Stimulated activated CD8-positive, alpha-beta memory T cell treated with anti-CD3 and anti-CD28 coated beads, Interleukin-15, amount 100 ng/mL, for 48 hours (primary cell): ENCODE measurements at places on chromosomes 2 and 18.

DNA sequence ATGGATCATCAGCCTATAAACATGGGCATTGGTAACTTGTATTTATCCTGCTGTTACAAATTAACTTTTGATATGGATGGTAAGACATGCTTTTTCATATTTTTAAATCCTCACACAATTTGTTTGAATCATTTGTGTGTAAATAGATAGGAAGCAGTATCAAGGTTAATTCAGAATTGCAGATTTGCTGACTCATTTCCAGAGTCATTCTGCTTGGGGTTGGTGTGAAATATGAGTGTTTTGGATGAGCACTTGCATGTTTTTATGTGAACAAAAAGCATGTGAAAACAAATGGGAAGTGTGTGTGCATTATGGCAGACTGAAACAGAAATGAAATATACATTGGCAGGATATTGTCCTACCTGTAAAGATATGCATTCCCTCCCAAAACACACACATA is 11.8 kb downstream of the CCDC85A start:
- no peak for DNase-seq

DNA sequence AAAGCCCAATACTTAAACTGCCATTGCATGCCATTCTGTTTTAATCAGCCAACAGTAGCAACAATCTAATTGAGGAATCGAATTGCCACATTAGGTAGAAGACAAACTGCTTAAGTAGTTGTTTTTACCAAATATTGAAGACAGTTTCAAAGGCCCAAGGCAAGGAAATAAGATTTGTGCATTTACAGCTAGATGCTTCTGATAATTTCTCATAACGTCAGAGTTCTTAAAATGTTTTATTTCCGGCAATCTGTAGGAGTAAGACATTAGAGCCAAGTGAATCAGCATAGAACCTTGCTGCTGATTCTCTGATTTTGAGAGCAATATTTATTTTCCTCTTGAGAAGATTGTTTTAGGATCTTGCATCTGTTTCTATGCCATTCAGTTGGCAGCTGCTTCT is 174.3 kb downstream of the RBM43 start:
- DNase-seq = no peak

- DNase-seq = no peak
Observed at GRCh38 chr2:170227507-170227947, 49.6 kb downstream of the MYO3B start.

DNA sequence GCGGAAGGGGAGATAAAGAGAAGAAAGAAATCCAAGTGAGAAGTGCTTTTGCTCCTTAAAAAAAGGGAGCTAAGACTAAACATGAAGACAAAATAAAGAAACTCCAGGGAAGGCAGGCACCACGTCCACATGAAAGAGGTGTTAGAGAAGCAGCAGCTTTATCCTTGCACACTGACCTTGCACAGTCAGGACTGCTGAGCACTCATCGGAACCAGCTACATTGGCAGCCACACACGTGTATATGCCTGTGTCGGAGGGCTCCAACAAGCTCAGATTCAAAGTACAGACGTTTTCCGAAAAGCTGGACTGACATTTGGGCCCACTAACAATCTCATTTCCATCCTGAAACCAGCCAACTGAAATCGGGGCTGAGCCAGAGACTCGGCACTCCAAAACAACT is 88.2 kb downstream of the TTN start:
- DNase-seq = no peak

- no peak for DNase-seq
Observed at GRCh38 chr2:81355436-81355835, 1050.9 kb upstream of the LRRTM1 start.

- no peak for DNase-seq
Observed at GRCh38 chr2:219406861-219407230, 11.3 kb upstream of the DES start.

DNA sequence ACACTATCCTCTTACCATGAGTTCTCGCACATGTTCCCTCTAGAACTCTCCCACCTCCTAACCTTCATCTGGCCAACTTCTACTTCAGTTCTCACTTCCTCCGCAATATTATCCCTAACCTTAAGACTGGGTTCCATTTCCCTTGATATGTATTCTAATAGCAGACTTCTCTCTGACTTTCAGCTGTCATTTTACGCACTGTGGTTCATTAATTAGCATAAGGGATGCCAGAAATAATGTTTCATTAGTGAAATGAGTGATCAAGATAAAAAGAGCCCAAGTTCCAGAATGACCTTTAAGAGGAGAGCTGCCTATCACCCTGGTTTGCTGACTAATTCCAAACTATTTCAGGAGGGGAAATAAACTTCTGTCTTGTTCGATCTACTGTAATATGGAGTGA is 108.6 kb upstream of the CCDC150 start:
- DNase-seq = no peak

DNA sequence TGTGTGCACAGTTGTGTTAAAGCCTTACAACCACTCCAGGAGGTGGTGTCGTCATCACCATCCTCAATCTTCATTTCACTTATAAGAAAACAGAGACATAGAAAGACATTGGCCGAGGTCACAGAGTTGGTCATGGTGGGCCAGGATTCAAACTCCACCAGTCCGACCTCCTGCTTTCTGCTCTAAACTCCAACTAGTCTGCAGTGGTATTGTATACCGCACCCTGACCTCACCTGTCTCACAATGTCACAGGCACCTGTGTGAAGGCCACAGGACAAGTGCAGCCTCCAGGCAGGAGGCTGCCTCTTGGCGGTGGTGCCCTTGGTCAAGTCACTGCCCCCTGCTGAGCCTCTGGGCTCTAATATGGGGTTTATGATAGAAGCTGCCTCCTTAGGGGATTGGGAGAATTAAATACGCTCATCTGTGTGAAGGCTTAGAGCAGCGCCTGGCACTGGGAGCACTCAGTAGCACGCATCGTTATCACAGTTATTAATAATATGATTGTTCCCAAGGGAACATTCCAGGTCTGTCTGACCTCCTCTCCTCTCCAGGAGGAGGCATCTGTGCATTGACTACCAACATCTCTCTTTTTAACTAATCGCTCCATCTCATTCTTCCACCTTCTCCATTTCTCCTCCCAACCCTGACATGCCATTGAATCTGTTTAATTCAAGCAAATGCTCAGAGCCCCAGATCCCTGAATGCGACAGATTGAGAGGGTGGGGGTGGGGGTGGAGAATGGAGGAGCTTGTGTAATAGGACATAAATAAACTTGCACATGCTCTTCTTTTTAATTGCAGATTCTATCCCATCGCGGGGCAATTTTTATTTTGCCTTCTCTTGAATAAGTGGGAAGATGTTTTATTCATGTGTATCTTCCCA is 112.7 kb downstream of the MCFD2 start:
- DNase-seq = no peak

- DNase-seq = no peak
Observed at GRCh38 chr2:162002623-162003235, 71.3 kb downstream of the DPP4 start.

GRCh38 chr2:239399921-239400595 is 762 bp downstream of the HDAC4 start:
- DNase-seq = no peak

DNA sequence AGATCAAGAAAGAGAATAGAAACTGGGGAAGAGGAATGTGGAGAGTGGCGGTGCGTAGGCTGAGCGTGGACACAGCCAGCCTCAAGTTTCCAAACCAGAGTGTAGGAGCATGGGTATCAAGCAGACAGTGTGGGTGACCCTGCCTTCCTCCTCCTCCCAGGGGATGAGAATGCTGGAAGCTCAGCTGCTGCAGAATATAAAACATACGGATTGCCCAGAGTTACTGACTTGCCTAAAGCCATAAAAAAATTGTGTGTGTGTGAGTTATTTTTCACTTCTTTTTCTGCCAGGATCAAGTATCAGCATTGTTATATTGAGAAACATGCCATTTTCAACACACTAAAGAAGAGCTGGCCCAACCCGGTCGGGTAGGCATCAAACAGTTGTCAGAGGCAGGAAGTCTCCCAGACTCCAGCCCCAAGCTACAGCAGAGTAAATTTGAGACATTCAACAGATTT is 333.3 kb upstream of the ACVR2A start:
- no peak for DNase-seq

DNA sequence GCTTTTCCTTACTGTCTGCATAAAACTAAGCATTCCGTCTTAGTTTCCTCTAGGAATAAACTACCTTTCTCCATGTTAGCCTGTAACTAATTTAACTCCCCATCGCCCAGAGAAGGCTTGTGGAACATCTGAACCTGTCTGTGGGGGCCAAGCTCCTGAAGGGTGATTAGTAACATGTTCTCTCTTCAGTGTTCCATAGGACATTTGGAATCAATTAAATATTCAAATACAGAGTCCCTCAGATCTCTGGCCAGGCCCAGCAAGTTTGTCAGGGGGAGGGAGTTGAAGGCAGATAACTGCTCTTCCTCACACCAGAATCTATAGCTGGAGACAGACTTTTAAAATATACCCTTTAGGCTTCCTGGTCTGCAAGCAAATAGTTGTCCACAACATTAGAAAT is 8.8 kb downstream of the RDH14 start:
- DNase-seq = no peak

GRCh38 chr2:218826791-218827190 is 4.8 kb downstream of the PRKAG3 start:
- DNase-seq = no peak

- no peak for DNase-seq
Observed at GRCh38 chr2:164150604-164151003, 414.8 kb upstream of the FIGN start.

GRCh38 chr2:681312-681711 is 4.1 kb upstream of the TMEM18 start:
- no peak for DNase-seq

DNA sequence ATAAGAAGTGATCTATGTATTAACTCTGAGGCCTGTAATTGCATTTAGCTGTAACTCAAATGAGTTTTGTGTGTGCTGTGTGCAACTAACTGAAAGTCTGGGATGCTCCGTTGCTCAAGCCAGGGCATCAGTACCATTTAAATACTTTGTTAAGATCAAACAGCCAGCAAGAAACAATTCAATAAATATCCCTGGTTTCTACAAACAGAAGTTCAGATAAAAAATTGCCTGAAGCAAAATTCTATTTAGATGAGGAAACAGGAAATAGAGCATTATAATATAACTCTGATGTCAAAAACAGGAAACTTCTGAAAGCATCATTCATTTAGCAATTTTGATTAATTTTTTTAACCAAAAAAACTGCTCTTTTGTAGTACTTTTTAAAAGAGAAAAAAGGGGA is 18.9 kb upstream of the SLC38A11 start:
- DNase-seq = no peak

DNA sequence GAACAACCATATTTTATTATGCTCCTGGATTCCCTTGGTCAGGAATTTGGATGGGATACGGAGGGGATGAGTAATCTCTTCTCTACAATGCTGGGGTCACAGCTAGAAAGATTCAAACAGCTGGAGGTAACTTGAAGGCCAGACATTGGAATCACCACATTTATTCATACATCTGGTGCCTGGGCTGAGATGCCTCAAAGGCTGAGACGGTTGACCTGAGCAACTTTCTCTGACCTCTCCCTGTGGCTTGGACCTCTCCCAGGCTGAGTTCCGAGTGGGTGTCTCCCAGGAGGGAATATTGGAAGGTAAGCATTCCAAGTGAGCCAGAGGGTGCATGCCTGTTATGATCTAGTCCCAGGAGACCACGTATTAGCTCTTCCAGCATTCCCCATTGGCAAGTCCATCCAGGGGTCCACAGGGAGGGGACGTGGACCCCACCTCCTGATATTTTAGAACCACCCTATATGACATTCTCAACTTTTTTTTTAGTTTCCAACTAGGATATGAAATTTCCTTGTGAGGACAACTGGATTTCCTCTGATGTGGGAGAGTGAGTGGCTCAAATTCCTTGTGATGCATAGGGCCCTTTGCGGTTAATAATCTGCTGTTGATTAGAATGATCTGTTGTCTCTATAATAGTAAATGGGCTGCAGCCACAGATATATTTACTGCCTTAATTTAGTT is 101.8 kb downstream of the MRPS9 start:
- DNase-seq = no peak

GRCh38 chr2:64866797-64867196 is 122.4 kb upstream of the SLC1A4 start:
- no peak for DNase-seq

DNA sequence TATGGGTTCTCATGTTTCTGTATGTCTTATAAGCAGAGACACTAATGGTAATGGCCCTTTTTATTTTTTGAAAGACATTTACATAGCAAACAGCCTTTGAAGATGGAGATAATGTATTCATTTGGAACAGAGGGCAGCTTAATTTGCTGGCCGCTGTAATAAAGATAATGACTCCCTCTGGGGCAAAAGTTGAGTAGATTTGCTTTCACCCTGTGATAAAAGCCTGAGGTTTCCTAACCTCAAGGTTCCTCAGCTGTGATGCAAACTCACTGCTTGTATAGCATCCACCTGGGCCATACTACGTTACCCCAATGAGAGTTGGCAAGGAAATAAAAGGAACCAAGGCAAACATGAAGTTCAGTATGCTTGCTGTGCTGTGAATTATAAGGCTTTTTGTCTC is 54.8 kb downstream of the TEX51 start:
- no peak for DNase-seq

GRCh38 chr2:7880566-7880965 is 801.3 kb upstream of the ID2 start:
- DNase-seq = no peak

- DNase-seq = no peak
Observed at GRCh38 chr2:769771-770170, 92.6 kb upstream of the TMEM18 start.

DNA sequence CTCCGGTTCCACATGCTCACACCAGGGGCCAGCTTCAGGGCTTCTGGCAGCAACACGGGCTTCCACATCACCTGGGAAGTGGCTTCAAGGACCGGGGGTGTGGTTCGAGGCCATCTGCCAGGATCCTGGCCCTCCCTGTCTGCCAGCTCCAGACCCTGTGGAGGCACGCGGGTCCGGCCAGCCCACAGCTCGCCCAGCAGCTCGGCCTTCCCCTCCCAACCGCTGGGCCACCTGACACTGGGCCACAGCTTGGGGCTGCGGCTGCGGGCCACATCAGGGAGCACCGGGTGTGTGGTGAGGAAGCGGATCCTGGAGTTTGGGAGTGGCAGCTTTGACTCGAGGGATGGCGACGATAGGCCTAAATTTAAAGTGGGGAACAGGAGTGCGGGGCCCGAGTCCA is 7.0 kb downstream of the C2orf81 start:
- no peak for DNase-seq

GRCh38 chr18:69400976-69401225 is 213 bp downstream of the DOK6 start:
- no peak for DNase-seq

DNA sequence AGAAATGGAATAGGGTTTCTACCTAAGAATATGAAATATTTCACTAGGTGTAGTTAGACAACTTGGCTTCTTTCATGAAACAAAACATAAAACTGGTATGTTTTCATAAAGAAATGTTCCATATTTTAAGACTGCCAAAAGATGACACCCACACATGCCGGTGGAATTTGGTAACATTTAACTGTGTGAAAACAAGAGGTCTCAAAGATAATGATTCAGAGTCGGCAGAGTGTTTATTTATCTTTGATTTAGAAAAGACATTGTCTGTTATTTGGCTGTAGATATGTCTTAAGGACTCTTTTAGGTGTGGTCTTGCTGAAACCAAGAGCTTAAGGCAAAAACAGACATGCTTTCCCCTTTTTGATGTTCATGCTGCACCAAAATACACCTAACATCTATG is 63.5 kb upstream of the FN1 start:
- no peak for DNase-seq
